ENCODE measurements at places on chromosomes 2 and 18.
A peak's percentile ranks its signal among the peaks of the same experiment; 100 is the strongest.

DNA sequence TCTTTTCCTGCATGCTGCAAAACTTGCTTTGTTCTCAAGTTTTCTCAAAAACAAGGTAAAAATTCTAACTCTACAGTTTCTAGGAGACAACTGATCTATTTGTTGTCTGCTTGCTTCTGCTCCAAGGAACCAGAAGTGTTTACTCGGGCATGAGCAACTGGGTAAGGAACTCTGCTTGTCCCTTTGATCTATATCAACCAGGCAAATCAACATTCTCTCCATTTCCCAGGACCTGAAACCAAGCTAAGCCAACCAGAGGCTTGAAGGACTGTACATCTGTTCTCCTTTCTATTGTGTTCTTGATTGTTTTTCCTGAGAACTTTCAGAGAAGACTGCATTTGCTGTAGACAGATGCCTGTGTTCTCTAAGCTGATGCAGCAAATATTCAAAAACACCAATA lies 335.0 kb upstream of the KCNH7 start:
- DNase-seq, result no peak

DNA sequence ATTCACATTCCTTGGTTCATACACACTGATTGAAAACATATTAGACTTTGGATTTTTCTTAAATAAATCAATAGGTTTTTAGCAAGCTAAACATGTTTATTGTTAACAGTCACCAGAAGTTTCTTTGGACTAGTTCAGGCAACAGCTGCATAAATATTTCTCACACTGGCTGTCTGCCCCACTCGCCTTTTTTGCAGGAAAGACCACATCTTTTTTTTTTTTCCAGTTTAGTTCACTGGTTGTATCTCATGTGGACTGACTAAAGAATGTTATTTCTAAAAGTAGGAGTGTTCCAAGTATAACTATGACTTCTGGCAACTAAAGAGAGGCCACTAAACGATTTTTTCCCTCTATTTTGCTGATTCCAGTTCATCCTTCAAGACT lies 31.1 kb downstream of the SLC40A1 start:
- DNase-seq, result no peak

DNA sequence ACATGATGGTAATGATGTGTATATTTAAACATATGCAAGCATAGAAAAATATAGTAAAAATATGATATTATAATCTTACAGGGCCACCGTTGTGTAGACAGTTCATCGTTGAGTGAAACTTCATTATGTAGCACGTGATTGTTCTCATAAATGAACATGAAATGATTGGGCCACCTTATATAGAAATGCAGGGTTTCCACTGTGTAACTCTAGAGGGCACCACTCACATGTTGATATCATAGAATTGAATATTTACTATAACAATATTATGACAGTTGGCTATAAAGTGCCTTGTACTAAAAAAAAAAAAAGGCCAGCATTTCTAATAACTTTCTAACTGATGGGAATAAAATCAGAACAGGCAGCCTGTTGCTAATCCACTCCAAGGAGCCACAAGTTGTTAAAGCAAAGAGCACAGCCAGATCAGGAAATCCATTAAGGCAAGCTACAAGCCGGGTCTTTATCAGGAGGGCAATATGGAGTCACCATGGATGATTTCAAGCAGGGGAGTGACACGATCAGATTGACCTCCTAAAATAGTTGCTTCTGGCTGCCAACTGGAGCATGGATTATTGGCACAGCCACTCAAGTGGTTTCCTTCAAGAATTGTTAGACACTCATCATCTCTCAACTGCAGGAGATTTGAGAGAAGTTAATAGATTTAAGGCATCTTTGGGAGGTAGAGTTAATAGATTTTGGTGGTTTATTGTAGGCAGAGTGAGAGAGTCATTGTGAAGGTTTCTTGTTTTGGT lies 16.7 kb downstream of the IL1F10 start:
- DNase-seq, result no peak

GRCh38 chr18:42255908-42256765 lies 301.1 kb downstream of the PIK3C3 start:
- no peak for DNase-seq

DNA sequence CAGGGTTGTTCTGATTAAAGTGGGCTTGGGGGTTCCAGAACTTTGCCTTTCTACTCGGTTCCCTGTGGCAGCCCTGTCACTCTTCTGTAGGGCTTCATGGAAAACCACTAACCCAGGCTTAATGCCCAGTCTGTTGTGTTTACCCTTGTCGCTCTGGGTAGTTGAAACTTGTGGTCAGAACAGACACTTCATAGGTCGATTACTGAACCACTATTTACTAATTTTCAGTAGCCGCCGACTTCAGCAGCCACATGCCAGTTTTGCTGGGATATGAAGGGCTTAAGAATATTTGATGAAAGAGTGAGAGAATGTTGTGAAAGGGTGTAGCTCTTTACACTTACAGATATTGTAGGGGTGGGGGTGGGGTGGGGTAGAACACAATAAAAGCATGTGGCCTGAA lies 362.3 kb downstream of the RND3 start:
- no peak for DNase-seq

- DNase-seq, result no peak
These were observed 1.5 kb downstream of the EFR3B start for GRCh38 chr2:25043241-25043867.

GRCh38 chr2:84904717-84905174 lies 710 bp upstream of the TMSB10 start:
- DNase-seq, result no peak

DNA sequence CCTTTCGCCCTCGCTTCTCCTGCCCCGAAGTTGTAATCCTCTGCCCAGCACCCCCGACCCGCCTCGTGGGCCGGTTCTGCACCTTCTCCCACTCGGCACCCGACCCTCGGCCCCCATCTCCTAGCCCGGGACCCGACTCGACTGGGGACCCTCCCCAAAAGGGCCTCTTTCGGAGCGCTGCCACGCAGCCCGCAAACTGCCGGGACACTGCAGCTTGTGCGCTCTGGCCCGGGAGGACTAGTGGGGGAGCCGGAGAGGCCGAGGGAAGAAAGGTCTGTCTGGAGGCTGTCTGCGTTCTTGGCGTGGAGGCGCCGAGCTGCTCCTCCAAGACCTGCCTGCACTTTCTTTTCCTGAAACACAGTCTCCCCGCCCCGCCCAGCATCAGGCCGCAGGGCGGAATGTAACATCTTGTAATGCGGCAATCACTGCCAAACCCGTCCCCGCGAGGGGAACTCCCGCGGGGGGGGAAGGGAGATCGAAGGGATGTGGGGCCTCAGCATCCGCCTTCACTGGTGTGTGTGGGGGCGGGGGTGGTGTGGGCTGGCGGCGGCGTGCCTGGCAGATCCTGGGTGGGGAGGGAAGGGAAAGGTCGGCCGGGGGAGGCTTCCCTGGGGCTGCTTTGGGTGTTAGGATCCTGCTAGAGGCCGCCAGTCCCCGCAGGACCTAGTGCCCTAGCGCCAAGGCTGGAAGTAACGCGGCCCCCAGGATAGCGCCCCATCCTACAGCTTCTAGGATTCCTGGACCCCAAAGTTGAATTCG lies 7.4 kb downstream of the DLX2 start:
- DNase-seq, result no peak

DNA sequence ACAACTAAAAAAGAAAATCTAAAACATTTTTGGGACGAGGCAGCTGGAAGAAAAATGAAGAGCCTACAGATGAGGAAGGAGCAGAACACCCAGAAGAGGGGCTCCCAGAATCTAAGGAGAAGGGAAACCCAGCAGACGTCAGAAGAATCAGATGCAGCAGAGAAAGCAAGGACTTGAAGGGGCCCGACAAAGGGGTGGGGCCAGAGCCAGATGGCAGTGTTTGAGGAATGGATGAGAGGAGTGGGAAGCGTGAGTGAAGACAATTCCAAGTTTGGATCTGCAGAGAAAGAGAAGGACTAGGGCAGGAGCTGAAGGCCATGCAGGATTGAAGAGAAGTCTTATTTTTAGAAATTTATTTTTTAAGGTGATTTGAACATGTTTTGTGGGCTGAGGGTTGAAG lies 19.3 kb downstream of the PTMA start:
- no peak for DNase-seq

- peak; percentile 19 for DNase-seq
These were observed 1.2 kb downstream of the KIF5C start for GRCh38 chr2:148876202-148876594.

- no peak for DNase-seq
These were observed 6.5 kb downstream of the MOGAT1 start for GRCh38 chr2:222677981-222678380.

DNA sequence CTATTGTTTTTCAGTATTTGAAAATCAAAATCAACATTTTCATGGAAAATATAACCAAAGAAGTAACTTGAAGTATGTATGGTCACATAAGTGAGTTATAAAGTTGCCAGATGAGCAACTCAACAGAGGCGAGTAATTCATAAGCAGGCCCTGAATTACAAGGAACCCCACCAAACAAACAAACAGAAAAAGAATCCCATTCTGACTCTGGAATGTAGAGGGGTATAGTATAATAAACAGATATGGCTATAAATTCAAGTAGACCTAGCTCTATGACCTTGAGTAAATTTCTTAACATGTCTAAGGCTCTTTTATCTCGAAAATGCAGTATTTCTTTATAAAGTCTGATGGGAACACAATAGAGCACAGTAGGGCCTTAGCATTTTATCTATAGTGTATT lies 4.7 kb upstream of the CDH2 start:
- no peak for DNase-seq
